ENCODE measurements at places on chromosomes 5 and 9. TPM values are rescaled to one million over a fixed set of nuclear protein-coding genes. Genes with fewer than 3 reads are reported as not detected.

DNA sequence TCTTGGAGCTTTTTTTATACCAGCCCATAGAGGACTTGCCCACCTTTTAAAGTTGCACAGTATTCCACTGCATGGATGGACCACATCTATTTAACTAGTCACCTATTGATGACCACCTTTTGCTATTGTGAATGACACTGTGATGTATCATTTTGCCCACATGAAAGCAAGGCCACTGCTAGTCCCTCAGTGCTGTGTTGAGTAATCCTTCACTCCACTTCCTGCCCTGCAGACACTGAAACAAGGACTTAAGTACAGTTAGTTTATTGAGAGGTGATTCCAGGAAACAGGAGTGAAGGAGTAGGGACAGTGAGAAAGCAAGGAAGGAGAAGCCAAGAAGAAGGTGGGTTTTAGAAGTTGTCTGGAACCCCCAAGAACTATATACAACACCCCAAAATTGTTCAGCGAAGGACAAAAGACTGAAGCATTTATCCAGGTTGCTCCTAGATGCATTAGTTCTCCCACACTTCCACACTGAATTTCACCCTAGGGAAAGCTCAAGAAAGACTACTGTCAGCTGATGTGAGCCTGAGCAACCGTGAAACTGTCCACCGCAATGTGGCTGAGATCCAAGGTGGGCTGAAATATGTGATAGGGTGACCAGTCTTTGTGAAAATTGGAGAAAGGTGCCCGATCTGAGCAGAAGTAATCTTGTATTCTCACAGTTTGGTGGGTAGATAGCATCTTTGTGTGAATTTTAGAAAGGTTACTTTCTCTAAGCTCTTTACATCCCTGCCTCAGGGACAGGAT is 45.2 kb upstream of the ANKRD31 start:
- DNase-seq = peak; percentile 79

DNA sequence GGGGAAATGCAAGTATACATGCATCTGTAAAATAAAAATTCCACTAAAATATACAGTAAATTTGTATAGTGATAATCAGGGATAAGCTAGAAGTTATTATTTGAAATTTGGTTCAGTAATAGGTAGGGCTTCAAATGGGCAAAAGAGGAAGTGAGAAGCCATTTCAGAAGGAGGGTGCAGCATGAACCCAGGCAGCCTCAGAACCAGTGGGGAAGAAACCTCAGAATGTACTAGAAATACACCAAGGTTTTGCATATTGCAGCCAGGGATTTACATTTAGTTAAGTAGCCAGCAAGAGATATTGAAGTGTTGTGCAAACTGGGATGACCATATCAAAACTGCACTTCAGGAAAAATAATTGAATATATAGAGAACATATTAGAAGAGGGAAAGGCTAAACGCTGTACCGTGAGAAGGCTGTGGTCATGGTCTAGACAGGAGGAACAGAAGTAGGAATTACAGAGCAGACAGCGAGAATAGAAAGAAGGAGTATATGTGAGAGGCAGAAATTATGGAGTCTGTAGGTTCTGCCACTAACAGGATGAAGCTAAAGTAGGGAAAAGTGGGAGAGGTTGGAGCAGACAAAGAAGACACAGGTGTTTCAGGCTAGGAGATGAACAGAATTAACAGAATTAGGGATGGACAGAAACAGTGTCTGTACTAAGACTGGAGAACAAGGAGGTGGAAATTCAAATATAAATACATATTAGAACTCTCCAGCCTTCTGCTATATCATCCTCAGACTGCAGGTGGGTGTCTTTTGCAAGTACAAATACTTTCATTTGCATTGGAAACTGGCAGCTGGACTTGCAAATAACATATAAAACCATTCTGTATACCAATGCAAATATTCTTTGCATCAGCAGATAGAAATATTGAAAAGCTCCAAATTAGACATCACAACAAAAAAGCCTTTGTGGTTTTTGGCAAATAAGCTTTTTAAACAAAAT is 335.6 kb downstream of the ZNF608 start:
- DNase-seq = no peak

GRCh38 chr9:136237486-136238341 is 7.9 kb downstream of the QSOX2 start:
- no peak for DNase-seq

DNA sequence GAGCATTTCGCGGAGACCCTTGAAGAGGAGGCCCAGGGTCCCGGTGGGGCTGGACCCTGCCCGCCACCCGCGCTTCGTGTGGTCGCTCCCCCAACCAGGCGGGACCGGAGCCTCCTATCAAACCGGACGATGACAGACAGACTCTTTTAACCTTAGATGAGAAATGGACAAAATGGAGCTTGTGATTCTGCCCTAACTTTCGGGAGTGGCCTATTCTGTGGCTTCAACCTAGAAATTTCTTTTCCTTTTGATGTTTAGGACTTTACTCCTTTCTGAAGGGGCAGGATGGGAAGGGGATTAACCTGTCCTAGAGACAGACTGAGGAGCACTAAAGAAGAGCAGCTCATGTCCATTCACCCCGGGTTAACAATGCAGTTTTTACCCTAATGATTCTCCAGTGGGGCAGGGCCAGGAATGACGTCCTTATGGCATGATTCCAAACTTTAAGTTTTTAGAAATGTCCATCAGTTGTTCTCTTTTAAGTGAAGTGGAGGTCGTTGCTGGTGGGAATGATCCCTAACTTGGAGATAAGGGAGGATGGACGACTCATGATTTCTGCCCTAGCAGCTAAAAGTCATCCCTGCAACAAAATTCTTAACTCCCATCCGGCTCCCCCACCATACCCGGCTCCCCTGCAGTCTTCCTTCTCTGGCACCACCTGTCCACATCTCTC is 1.0 kb downstream of the NIPSNAP3A start:
- DNase-seq = no peak

DNA sequence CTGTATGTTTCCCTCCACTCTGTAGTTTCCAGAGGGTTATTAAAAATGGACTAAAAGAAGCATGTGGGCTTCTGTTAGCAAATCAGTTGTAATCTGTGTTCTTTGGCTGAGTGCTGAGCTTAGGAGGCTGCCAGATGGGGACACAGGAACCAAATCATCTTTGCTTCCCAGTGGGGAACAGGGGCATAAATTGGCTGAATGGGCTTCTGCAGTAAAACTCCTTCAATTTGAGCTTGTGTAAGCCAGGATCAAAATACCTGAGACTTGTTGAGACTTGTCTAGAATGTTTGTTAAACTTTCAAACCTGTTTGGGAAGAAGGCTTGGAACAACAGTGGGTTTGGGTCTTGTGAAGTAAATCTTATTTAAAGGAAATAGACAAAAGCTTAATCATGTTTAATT is 32.2 kb upstream of the TNFAIP8 start:
- peak; percentile 25 for DNase-seq

- no peak for DNase-seq
These were observed 79.5 kb downstream of the CFAP77 start for GRCh38 chr9:132489536-132489935.

The PTPRD gene
- total RNA-seq = 9.6 TPM

- DNase-seq = no peak
These were observed 103.2 kb downstream of the RGS3 start for GRCh38 chr9:113566712-113567071.

DNA sequence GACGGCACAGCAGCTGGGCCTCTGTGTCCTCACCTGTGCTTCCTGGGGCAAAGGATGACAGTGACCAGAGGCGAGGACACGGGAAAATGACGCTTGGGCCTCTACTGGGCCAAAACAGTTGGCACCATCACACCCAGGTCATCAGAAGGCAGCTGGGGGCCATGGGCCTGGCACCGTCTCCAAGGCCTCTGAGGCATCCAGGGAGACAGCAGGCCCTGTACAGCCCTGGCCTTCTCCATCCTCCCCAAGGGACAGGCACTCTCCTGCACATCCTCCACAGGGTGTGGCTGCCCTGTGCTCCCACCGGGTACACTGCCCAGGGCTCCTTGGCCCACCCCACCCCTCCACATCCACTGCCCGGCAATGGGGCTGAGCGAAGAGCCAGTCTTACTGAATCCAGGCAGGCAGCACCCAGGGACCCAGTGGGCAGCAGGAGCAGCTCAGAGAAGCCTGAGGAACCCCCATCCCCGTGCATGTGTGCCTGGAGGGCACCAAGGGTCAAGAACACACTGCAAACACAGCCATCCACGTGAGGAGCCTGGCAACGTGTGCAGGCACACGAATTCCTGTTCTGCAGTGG is 4.0 kb downstream of the LPCAT1 start:
- no peak for DNase-seq

DNA sequence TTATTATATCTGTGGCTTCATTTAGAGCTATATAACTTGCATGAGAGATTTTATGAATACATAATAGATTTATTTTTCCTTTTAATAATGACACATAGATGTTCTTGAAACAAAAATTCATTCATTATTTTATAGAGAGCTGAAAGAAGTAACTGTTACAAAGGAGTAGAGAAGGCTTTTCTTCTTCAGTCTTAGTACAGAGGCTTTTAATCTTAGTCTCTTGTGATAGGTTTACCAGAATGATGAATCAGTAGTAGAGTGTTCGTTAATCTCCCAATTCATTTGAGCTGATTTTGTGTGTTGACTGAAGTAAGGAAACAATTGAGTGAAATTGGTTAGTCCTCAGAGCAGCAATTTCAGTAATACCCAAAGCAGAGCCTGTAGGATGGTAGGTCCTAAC is 1284.1 kb upstream of the ACO1 start:
- no peak for DNase-seq

DNA sequence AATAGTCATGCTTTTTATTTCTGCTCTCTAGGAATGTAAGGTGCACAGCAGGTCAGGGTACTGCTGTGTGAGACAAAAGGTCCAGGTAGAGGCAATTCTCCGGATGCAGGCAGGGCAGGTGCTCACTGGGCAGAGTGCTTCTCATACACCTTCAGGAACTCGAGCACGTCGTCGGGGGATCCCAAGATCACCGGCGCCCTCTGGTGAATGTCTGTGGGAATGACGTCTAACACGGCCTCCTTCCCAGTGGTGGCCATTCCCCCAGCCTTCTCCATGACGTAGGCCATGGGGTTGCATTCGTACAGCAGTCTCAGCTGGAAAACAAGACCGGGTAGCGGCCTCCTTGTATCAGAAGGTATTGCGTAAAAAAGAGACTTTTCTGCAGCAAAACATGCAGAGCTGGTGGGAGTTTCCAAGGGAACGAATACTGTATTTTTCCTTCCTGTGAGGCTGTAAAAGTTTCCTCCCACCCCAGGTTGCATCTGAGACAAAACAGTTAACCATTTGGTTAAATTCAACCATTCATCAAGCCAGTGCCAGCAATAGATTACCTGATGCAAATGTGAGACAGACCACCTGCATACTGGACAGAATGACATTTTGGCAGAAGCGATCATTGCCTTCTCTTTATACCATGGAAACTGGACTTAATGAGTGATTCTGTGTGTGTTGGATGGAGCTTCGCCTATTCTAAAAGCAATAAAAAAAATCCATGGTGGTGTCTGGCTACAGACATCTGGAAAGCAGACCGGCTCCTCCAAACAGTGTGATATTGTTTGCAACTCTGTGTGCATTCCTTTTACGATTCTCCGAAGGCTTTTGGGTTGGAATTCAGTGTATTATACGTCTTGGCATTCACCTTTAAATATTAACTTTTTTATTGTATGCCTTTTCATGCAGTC is 9.9 kb upstream of the FBP2 start:
- DNase-seq = peak; percentile 80

The IFNA2 gene
- not detected for total RNA-seq

GRCh38 chr5:9588254-9588653 is 41.9 kb downstream of the TAS2R1 start:
- no peak for DNase-seq

The PCA3 gene
- total RNA-seq = not detected

GRCh38 chr9:121836366-121836885 is 185.0 kb downstream of the DAB2IP start:
- DNase-seq = no peak

DNA sequence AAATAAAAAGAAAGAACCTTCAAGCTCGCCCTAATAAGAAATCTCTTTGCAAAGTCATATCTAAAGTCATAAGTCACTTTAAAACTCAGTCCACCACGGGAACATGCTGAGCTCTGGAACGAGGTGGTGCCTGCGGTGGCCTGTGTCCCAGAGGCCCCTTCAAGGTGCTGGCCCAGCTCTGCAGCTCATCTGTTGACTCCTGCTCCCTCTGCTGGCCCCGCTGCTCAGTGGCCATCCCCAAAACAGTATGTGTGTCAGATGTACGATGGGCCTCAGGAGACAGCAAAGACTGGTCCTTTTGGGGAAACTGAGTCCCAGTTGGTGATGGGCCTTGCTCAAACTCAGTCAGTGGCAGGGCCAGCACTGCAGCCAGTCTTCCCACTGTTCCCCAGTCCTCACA is 22.8 kb upstream of the FOXB2 start:
- DNase-seq = no peak

DNA sequence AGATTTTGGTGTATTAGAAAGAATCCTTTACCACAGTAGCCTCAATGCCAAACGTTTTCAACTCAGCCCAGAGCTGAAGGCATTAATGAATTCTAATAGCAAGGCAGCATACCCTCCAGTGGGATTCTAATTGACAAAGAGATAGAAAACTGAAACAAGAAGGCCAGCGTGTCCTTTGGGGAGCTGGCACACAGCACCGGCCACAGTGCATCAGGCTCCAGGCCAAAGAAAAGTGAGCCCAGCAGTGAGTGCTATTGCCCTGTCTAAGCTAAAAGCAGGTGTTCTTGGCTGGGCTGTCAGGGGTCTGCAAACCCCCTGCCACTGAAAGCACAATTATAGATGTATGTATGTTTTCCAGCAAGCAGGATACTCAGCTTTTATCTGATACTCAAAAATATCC is 40.4 kb downstream of the PPIC start:
- no peak for DNase-seq

- DNase-seq = no peak
These were observed 93.4 kb downstream of the NRG2 start for GRCh38 chr5:139949710-139950109.

- DNase-seq = peak; percentile 49
These were observed 98.1 kb upstream of the IFNK start for GRCh38 chr9:27425827-27426510.

The ANKRD34B gene
- total RNA-seq = not detected

DNA sequence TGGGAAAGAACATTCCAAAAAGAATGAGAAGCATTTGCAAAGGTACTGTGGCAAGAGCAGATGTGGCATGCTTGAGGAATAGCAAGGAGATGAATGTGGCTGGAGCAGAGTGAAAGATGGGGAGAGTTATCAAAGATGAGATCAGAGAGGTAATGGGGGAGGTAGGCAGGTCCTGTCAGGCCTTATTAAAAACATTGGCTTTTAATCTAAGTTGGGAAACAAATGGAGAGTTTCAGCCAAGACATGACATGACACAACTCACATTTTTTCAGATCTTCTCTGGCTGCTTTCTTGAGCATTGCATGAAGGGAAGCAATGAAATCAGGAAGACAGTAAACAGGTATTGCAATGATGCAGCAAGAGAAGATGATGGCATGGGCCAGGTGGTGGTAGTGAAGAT is 120.3 kb downstream of the MUSK start:
- DNase-seq = no peak

The SERF1B gene
- total RNA-seq = 29.5 TPM
